Activated CD4-positive, alpha-beta T cell treated with anti-CD3 and anti-CD28 coated beads, Interleukin-2, Interleukin-4, amounts not matched to agents 100 ng/mL and 50 ng/mL, durations not matched to agents 16 hours and 8 hours (primary cell): ENCODE measurements at places on chromosomes 16 and 17.
A peak's percentile ranks its signal among the peaks of the same experiment; 100 is the strongest.

- no peak for DNase-seq
Observed at GRCh38 chr17:82696916-82697807, 1.3 kb downstream of the RAB40B start.

DNA sequence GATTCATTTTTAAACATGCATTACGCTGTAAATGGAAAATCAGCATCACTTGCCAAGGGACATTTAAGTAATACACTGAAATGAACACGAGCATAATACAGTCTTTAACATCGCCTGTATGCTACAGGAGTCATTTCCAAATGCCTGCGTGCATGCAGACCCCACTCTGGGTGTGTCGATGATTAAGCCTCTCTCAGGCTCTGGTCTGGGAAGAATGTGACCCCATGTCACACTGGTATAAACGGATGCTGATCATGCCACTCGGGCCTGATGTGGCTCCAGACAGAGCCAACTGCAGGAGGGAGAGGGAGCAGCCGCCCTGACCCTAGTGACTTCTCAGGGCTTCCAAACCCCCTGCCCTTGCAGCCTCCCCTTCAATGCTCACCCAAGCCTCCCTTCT is 10.8 kb downstream of the EMP2 start:
- DNase-seq, result no peak

DNA sequence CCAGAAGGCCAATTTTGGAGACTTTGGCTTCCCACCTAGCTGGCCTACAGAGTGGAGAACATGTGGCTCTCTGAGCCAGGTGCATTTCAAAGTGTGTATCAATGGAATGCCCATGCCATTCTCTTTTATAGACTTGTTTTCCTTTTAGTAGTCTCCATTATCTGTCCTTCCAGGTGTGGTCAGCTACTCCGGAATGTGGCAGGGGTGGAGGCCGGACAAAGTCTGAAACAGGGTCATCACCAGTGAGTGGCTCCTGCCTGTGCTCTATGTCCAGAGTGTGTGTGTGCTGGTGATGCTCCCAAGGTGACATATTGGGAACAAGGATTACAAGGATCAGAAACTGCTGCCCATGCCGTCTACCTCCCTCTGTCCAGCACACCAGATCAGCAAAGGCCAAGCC is 3.8 kb upstream of the TMEM220 start:
- no peak for DNase-seq

- peak; percentile 51 for DNase-seq
Observed at GRCh38 chr16:19130852-19131824, 17.4 kb downstream of the ITPRIPL2 start.

DNA sequence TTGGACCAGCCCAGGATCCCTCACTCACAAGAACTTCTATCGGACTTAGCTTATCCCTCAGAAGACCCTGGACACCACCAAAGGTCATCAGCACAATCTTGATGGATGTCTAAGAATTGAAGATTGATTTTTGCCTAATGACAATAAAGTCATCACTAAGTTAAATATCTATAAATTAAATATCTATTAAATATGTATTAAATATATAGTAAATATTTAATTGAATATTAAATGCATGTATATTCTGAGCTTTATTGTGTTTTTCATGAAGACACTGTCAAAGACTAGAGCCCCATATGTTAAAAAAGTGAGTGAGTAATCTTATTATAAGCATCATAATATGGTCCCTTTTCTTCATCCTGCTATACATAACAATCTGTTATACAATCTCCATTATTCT is 751.1 kb downstream of the KCNJ2 start:
- no peak for DNase-seq

DNA sequence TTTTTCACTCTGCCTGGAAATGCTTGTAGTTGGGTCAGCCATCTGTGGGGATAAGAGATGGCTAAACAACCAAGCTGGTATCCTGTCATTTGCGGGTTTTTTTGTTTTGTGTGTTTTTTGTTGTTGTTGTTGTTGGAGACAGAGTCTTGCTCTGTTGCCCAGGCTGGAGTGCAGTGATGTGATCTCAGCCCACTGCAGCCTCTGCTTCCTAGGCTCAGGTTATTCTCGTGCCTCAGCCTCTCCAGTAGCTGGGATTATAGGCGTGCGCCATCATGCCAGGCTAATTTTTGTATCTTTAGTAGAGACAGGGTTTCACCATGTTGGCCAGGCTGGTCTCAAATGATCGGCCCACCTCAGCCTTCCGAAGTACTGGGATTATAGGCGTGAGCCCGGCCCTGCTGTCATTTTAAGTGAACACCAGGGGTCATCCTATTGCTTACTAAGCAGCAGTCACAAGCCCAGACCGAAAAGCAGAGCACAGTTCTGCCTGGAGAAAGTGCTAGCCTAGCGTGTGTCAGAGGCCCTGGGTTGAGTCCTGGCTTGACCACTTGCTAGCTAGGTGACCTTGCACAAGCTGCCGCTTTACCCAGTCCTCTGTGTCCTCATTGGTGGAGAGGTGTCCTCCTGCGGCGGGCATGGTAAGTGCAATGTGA is 4.6 kb downstream of the SMCR8 start:
- DNase-seq, result no peak

DNA sequence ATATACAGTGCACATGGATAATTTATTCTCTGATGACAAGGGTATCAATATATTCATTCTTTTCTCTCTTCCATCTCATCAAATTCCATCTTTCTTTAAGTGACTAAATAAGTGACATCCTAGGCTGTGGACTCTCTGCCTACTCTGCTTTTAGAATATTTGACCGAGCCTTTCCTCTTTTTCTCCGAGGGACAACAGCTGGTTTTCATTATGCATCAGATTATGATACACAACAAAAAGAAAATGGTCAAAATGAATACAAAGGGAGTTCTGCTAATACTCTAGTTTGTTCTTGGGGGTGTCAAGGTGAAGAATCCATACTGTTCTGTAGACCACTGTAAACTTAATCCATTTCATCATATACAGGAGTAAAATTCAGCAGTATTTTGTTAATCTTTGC is 942.6 kb downstream of the KCNJ2 start:
- DNase-seq, result no peak

DNA sequence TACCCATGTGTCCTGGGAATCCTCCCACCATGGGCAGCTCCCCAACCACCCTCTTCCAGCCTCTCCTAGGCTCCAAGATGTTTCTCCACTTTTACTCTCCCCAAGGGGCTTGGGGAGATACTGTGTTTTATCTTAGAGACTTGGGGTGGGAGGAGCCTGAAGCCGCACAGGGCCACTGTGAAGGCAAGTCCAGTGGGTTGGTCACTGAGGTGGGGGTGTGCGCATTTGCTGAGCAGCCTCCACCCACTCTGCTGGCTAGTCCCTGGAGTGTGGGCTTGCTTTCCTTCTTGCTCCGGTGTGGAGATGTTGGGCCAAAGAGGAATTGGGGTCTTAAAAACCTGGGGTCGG is 4.1 kb upstream of the CLDN9 start:
- no peak for DNase-seq
